Testis (tissue), 5 donors: ENCODE measurements at places on chromosomes 4 and X.
A peak's percentile ranks its signal among the peaks of the same experiment; 100 is the strongest.

DNA sequence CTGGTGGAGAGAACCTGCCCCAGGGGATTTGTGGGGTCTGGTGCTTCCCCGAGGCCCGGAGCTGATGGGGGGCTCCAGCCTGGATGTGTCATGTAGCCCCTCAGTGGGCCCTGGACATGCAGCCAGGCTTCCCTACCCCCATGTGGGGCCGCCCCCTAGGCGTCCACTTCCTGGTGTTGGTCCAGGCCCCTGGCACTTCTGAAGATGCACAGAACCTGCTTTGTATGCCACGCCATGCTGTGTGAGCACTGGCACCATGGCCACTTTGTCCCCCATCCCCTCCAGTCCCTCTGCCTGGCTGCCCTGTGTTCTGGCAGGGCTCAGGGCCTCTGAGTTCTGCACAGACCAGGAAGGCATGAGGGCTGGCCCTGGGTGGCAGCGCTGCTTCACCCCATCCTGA, 29.2 kb downstream of the WFS1 start:
- no peak for DNase-seq

GRCh38 chr4:92333016-92333415, 29.2 kb downstream of the GRID2 start:
- DNase-seq: no peak

GRCh38 chr4:141121101-141121500, 12.2 kb downstream of the RNF150 start:
- no peak for DNase-seq

GRCh38 chrX:148658115-148658730, 157.8 kb downstream of the AFF2 start:
- DNase-seq: no peak

DNA sequence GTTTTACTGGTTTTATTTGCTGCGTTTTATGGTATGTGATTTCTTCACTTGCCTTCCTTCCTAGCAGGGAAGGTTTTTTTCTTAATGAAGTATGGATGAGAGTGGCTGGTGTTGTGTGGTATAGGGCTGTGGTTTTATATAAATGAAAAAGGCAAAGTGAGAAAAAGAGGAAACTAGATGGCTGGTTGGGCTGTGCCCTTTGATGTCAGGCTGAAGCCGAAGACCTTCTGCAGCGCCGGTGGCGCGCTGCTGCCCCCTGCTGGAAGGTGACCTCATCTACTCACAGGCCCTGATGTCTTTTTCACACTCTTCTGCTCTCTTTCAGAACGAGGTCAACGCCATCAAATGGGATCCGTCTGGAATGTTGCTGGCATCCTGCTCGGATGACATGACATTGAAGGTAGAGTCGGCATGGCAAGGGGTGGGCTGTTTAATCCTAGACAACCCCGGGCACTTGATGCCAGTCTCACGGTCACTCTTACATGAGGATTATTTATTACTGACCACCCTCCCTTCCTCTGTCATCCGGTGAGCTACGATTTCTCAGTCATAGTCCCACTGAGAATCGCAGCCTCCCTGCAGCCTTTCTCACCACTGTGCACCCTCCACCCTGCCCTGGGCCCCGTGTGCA, 56.6 kb downstream of the GPR143 start:
- DNase-seq: peak; percentile 75
